ENCODE measurements at places on chromosomes 11 and 22. TPM values are rescaled to one million over a fixed set of nuclear protein-coding genes. Genes with fewer than 3 reads are reported as not detected.
A peak's percentile ranks its signal among the peaks of the same experiment; 100 is the strongest.

SEC14L6 gene
- not detected for total RNA-seq

- DNase-seq, result no peak
Observed at GRCh38 chr11:126346586-126346940, 8.9 kb upstream of the ST3GAL4 start.

- no peak for DNase-seq
Observed at GRCh38 chr11:117953024-117953671, 23.9 kb upstream of the TMPRSS13 start.

CLTCL1 gene
- 3.4 TPM for total RNA-seq

GRCh38 chr11:105935791-105936190 lies 86.2 kb downstream of the MSANTD4 start:
- peak; percentile 77 for DNase-seq

DNA sequence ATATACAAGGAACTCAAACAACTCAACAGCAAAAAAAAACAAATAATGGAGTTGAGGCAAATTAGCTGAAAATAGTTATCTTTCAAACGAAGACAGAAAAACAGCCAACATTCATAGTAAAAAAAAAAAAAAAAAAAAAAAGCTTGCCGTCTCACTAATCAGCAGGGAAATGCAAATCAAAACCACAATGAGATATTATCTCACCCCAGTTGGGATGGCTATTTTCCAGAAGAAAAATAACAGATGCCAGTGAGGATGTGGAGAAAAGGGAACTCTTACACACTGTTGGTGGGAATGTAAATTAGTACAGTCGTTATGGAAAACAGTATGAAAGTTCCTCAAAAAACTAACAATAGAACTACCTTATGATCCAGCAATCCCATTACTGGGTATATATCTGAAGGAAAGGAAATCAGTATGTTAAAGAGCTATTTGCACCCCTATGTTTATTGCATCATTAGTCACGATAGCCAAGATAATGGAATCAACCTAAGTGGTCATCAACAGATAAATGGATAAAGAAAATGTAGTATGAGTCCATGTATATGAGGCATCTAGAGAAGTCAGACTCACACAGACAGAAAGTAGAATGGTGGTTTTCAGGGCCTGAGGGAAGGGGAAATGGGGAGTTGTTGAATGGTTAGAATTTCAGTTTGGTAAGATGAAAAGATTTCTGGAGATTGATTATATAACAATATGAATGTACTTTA lies 56.0 kb downstream of the USP35 start:
- DNase-seq, result peak; percentile 31

- DNase-seq, result no peak
Observed at GRCh38 chr22:24942301-24942700, 4.2 kb downstream of the LHFPL7 start.

SART1 gene
- total RNA-seq, result 35.8 TPM

- DNase-seq, result no peak
Observed at GRCh38 chr11:125935618-125936199, 10.1 kb upstream of the VSIG10L2 start.

KCNK4 gene
- total RNA-seq, result not detected

DNA sequence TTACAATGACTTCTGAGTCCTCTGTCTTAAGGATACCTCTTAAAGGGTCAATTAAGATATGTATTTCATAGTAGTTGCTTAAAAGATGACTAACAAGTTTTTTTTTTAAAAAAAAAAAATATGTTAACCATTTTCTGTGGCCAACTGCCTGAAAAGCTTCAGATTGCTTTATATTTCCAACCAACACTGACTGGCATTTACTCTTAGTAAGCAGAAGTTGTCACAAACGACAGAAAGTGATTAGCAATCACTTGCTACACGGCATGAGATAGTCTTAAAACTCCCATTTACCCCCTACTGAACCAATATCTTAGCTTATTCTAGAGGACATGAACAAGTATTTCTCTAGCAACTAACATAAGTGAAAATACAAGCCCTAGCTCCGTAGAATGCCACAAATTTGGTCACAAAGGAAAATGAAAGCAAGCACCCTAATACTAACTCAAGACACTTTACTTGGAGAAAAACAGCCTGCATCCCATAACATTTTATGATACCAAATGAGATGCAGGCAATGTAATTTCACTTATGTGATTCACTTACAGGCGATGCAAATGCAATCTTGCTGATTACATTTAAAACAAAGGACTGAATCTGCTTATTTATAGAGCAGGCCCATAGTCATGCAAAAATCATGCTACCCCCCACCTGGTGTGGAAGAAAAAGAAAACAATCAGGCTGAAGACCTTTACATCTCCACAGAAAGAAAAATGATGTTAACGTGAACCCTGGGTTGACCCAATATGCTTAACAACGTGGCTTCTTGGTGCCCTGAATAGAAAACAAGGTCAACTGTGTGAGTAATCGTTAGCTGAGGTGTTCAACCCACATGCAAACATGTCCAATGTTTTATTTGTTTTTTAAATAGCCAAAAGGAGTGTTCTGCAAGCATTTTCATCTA lies 25.7 kb downstream of the MPPED2 start:
- no peak for DNase-seq

- no peak for DNase-seq
Observed at GRCh38 chr22:21632237-21632895, at the start of gene CCDC116. TSS of gene CCDC116 (plus strand) at chr22:21632760. CDS start at chr22:21633182, 422 bp downstream.

DNA sequence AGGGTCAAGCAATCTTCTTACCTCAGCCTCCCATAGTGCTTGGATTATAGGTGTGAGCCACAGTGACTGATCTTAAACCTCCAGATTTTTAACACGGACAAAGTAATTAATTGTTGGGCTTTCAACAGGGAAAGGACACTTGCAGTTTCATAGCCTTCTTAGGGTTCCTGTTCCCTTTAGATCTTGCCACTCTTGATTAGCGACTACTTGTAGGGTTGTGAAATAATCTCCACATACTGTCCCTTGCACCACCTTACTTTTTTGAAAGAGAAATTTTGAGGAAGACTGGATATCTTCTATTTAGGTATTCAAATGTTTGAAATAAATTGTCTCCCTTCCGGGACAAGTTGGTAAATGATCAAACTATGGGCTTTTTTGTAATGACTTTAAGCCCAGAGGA lies 7.6 kb downstream of the MS4A4E start:
- no peak for DNase-seq

DNA sequence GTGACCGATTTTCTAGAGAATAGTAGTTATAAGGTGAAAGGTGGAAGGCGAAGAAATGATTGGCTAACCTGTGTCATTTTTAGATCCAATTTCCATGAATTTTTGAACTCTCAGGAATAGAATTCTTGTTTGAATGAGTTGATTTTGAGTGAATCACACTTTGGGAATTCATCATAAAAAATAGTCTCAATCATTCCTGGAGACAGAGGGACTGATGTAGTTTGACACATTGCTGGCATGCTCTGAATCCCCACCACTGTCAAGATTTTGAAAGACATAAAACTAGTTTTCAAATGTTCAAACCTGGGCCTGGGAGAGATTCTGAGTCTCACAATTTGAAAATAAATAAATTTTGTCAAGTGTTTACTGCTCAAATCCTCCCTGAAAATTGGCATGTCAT lies 861.4 kb upstream of the RAG2 start:
- no peak for DNase-seq

DNA sequence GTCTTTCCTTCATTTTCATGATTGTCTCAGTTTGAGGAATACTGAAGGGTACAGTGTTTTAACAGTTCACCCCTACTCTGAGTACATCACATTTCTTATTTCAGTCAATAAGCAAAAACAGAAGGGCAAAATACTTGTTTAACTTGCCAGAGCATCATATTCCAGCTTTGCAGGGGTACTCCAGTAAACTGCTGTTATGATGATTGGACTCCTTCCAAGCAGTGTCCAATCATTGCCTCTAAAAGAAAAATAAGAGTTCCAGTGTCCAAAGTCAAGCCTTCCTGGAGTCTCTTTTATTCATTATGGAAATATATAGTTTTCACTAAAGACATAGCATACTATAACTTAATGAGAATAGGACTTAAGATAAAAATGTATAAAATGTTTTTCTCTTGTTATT lies 105.1 kb downstream of the FANCF start:
- DNase-seq, result no peak

DNA sequence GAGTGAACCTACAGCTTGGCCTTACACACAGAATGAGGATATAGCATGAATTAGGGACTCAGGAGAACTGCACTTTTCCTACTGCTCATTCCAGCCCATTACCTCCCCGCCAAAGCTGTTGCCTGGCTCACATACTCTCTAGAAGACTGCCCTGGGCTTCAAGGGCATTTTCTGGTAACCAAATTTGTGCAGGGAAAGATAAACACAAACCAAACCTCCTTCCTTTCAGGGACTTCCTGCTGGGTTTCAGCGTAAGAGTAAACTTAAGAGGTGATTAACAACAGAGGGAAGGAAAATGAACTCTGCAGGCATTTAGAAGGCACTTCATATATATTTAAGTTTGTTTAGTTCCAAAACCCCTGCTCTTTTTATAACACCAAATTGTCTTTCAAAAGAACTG lies 194.9 kb downstream of the SWAP70 start:
- peak; percentile 50 for DNase-seq

RFPL1 gene
- not detected for total RNA-seq

DNA sequence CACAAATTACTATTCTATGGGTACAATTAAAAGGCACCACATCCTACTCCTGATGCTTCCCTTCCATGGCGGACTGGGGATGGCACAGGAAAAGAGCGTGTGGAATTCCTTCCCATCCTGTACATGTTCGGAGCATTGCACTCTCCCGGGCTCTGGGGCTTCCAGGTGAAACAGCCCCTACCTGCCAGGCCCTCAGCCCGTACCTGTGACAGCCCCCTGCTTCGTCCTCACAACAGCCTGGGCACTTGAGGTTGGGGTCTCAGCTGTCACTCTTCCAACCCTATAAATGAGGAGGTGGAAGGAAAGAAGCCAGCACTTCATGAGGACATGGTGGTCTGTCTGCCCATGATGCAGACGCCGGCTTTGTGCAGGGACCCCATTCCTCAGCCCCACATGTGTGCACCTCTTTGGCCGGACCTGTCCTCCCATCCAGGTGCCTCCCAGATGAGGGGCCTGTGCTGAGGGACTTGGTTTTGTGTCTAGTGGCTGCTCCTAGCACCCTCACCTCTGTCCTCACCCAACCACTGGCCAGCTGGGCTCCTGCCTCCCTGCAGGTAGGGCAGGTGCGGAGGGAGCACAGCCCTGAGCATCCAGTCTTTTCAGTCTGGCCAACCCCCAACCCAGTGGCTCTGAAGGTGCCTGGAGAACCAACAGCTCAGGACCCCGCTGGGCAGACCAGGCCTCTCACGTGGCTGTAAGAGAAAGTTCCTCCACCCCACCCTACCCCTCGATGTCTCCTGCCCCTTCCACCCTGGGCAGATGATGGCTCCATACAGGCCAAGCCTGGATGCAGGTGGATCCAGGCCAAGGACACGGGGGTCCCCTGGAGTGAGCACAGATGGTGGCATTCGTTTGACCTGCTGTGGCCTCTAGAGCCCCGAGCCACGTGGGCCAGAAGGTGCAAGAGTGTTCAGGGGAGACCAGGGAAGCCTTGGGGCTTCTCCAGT lies 23.4 kb upstream of the WNT7B start:
- no peak for DNase-seq
